ENCODE measurements at places on chromosomes 4 and X.

GRCh38 chr4:95068401-95068800 is 310.6 kb downstream of the BMPR1B start:
- DNase-seq: no peak

DNA sequence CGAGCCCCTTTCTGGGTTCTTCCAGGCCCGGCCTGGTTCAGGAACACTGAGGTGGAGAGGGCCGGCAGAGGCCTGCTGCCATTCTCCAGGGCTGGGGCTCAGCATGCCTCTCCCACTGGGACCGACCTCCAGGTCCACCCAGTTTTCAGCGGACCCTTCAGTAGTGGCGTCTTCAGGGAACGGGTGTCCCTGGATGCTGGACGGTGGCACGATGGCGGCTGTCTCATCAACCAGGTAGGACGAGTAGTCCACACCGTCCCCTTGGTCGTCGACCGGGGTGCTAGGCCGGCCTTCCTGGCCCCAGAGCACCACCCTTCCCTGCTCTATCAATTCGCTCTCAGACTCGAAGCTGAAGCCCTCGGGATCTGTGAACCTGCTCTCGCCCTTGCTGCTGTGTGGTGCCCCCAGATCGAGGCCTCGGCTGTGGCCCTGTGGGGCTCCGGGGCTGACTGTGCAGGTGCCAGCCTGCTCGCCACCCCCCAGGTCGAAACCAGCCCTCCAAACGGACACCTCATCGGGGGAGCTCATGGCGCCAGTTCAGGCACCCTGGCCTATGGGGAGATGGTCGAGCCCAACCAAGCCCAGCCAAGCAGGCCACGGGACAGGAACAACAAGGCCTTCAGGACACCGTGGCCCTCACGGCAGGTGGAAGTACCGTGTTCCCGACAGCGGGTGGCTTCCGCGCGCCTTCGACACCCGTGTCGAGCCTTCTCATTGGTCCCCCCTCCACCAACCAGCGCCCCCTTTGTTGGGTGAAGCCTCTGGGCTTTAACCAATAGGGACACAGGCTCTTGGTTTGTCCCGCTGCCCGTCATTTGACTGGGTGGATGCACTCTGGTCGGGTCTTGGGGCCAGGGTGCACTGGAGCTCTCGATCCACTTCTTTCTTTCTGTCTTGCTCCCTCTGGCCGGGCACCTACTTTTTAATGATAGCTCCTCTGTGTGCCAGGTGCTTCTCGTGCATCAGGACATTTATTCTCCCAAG is 814 bp upstream of the LOC101059915 start:
- no peak for DNase-seq

GRCh38 chr4:159279084-159279483 is 176.2 kb downstream of the RAPGEF2 start:
- DNase-seq: no peak

- DNase-seq: no peak
Measured at GRCh38 chrX:82218361-82218760, 1016.5 kb downstream of the SH3BGRL start.

DNA sequence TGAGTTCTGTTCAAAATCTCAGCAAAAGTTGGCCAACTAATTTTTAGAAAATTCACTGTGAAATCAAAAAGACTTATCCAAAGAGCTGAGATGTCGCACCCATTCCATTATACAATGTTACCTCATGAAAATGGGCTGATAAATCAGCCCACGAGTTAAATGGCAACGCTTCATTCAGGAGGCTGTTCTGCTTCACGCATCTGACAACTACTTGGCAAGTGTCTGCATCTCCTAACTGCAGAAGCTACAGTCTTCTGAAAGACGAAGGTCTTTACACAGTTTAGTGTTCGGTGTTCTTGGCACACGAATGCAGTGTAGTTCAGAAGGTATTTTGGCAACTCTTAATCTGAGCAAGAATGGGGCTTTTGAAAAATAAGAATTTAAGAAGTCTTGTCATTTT is 166.6 kb upstream of the DKK2 start:
- no peak for DNase-seq

DNA sequence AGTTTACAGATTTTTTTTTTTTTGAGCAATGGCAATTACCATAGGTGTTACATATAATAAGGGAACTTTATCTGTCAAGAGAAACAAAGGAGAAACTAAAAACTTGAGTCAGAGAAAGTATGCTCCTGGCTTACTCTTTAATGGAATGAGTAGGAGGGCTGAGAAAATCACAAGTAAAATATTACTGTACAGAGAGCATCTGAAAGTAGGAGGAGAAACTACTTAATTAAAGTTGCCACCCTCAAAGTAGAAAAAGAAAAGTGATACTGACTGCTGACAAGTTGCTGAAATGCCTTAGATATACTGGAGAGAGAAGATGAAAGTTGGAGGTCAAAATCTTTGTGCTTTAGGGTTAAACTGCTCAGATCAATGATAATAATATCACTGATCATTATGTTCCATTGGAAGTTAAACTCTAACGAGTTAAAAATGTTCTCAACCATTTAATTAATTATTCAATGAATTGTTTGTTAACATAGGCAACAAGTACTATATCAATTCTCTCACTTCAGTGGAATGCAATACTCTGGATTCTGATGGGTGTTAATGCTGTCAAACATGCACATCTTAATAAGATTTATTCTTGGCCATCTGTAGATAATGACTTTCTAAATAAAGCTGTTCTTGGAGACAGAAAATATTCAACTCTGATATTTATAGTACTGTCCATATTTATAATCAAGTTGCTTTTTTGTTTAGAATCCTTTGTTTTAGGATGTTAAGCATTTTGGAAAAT is 61.2 kb upstream of the CAMK2D start:
- DNase-seq: no peak

DNA sequence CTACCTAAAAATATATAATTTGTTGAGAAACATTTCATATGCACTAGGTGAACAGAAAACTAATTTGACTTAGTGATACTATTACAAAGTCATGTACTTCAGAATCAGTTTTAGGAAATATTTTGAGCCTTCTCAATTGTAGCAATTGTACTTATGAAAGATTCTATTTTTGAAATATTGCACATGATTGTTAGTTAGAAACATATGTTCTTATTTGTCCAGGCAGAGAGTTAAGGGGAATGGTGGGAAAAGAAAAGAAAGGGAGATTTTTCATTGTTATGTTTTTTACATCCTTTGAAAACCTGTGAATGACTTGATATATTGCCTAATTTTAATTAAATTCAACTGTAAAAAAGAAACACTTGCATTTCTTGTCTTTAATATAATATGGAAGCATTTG is 66.0 kb downstream of the GLRB start:
- DNase-seq: no peak

GRCh38 chr4:31192341-31192740 is 472.2 kb downstream of the PCDH7 start:
- DNase-seq: no peak

GRCh38 chrX:46582966-46583365 is 9.4 kb downstream of the CHST7 start:
- DNase-seq: no peak

DNA sequence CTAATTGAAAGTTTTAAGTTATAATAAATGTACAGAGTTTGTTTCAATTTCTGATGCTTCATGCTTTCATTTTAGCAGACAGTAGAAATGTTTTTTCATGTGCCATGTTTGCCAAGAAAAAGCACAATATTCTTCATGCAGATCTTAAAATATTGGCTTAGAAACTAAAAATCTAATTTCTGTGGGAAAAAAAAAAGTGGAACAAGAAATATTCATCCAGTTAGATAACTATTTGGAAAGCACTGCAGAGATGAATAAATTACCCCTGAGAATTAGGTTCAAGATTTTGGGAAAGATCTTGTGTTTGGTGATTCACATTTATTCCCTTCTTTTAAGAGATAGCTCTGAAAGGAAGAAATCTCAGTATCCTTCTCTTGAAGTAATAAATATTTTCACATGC is 912.5 kb downstream of the C4orf33 start:
- DNase-seq: no peak

GRCh38 chrX:139982856-139983255 is 17.5 kb upstream of the CXorf66 start:
- no peak for DNase-seq

Data from NCI-H187 treated with DMSO at 0.1 percent for 48 hours (cell line).